Activated CD4-positive, alpha-beta T cell treated with anti-CD3 and anti-CD28 coated beads for 36 hours (primary cell): ENCODE measurements at places on chromosomes 3 and 15.
A peak's percentile ranks its signal among the peaks of the same experiment; 100 is the strongest.

- no peak for DNase-seq
Observed at GRCh38 chr3:187213616-187214015, 16.3 kb downstream of the RTP1 start.

DNA sequence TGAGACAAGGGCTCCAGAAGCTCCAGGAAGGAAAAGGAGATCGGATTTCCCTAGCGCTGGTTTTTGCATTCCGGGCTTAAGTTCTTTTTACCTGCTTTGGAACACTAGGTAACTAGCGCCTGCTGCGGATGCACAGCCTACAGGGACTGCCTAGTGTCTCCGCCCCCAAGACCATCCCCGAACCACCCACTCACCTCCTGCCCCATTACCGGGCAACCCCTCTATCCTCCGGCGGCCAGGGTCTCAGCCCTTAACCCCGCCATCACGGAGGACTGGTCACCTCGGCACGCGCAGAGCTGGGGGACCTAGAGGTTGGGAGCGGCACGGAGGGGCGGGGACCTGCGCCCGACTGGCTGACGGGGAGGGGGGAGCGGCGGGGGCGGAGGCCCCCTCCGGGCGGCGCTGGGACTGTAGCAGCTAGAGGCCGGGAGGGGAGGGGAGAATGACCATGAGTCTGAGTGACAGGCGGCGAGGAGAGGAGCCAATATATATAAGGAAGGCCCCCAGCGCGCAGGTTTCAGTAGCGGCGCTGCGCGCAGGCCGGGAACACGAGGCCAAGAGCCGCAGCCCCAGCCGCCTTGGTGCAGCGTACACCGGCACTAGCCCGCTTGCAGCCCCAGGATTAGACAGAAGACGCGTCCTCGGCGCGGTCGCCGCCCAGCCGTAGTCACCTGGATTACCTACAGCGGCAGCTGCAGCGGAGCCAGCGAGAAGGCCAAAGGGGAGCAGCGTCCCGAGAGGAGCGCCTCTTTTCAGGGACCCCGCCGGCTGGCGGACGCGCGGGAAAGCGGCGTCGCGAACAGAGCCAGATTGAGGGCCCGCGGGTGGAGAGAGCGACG is at the start of gene DLL4:
Gene DLL4 (plus strand): TSS at position 520 of the 839 bp plus-strand sequence. CDS start 329 bp downstream, outside the sequence.
- DNase-seq: peak; percentile 69

DNA sequence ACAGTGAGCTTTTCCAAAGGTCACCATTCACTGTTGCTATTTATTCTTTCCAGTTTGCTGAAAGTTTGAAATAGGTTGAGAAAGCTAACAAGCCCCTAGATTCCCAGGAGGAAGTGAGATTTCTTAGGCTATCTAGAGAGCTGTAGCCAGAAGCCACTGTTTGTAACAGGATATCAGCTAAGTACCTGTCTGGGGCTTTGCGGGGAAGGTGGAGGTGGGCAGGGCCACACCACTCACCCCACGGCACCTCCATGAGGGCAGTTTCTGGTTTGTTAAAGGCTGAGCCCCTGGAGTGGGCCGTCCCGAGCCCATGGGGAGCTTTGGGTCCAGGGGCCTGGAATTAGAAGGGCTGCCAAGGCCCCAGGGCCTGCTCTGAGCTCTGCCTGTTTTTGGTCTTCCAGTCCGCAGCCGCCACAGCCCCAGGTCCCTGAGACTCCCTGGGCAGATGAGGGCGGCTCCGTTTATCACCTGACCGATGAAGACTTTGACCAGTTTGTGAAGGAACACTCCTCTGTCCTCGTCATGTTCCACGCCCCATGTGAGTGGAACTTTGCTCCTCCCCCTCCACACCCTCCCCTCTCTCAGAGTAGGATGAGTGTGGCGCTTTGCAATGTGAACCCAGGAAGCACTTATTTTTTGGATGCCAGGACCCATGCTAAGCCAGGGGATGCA is 63.4 kb downstream of the PDIA5 start:
- no peak for DNase-seq

GRCh38 chr3:100159331-100160153 is 45.2 kb upstream of the FILIP1L start:
- DNase-seq: no peak

DNA sequence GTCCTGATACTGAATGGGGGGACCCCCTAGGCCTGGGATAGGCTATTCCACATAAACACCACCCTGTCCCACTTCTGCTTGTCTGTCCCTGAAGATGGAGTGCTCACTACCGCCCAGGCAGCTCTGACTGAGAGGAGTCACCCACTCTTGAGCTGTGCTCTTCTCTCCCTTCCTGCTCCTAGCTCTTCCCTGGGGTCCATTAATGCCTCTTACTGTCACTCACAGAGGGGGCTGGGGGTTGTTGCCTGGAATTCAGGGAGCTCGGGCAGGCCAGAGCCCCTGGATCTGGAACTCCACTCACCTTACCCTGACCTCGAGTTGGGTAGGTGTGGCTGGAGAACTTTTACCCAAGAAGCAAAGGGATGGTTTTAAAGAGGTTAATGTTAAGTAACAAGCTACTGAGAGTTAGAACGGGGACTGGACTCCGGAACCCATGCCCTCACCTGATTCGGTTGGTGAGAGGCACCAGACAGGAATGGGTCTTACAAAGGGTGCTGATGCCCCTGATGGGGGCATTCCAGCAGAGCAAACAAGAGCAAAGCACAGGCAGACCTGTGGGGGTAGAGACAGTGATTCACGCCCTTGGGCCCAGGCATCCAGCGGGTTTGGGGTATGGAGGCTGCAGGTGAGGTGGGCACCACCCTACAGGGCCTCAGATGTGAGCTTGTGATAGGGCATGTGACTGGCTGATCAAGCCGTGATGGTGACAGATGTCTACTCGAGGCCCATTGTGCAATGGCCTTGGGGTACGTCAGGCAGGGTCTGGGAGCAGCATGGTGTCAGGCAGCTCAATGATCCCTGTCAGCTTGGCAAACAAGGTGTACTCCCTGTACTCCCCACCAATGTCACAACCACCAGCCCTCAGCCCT is 5.4 kb downstream of the NBEAL2 start:
- no peak for DNase-seq

- DNase-seq: no peak
Observed at GRCh38 chr3:177713928-177714900, 516.9 kb upstream of the TBL1XR1 start.

DNA sequence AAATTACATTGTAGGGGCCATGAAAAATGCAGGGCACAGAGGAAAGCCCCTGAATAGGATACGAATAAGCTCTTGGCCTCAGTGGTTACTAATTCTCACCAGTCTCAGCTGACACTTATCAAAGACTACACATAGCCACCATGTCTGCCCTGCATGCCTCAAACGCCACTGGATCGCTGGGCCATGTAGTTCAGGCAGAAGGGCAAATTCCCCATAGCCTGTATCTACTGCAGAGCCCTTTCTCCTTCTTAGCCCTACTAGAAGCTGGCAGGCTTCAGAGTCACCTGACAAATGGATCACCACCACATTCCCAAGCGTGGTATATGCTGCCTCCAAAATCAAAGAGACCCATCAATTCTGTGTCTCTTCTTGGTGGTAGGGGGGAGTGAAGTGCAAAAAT is 177.4 kb downstream of the MINAR1 start:
- no peak for DNase-seq

GRCh38 chr3:59764171-59764570 is 714.3 kb upstream of the CFAP20DC start:
- no peak for DNase-seq

DNA sequence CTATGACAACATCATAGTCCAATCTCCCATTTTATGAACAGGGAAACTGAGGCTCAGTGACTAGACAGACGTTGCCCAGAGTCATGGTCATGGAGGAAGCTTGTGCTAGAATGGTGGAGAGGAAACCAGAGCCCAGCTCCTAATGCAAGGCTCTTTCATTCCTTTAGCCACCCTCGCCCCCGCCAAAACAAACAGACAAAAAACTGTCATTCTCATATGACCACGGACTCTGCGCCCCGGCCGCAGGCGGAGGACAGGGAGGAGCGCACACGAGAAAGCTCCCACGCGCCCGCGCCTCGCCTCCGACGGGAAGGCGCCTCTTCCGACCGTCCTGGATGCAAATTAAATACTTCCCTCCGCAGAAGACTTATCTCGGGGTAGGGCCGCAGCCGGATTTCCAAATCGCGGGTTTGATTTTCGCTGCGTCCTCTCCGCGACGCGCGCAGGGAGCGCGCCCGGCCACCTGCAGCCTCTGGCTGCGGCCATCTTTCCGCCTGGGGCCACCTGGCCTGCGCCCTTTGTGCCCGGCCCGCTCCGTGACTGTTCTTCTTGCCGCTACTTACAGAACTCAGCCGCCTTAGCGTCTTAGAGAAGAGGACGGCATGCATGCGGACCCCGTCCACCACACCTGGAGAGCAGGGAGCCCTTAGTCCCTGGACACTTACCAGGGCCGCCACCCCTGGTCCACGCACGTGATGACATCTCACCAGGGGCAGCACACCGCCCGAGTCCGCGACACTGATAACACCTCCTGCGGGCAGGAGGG is 670 bp upstream of the ATP13A3 start:
- peak; percentile 67 for DNase-seq

- DNase-seq: no peak
Observed at GRCh38 chr3:24220859-24221657, 273.6 kb downstream of the THRB start.

DNA sequence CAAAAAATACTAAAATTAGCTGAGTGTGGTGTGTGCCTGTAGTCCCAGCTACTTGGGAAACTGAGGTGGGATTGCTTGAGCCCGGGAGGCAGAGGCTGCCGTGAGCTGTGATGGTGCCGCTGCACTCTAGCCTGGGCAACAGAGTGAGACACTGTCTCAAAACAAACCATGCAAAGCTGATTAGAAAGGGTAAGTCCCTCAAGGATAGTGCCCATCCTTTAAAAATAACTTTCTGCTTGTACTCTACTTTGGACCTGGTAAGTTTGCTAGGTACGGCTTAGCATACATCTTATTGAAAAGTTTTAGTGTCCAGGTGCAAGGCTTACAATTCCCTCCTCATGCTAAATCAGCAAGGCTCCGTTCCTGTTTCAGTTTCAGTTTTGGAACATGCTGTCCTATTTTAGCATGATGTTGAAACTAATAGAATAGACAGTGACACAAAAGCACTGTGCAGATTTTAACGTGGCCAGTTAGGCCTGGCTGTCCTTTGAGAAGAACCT is 21.4 kb downstream of the FEM1B start:
- peak; percentile 20 for DNase-seq

DNA sequence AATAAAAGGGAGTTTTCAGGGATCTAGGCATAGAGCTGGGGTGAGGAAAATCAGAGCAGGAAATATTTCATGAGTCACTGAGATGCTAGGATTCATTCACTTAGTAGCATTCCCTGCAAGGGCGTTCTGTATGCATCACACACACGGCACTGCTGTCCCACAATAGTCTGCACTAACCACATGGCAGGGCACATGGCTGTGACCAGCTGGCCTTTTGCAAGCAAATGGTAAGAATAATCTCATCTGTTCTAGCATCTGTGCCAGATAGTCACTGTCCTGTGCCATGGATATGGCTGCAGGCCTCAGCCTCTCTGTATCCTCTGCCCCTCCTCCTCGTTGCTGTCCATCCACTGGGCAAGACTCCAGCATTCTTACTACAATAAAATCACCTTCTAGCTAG is 37.8 kb downstream of the BOC start:
- no peak for DNase-seq

DNA sequence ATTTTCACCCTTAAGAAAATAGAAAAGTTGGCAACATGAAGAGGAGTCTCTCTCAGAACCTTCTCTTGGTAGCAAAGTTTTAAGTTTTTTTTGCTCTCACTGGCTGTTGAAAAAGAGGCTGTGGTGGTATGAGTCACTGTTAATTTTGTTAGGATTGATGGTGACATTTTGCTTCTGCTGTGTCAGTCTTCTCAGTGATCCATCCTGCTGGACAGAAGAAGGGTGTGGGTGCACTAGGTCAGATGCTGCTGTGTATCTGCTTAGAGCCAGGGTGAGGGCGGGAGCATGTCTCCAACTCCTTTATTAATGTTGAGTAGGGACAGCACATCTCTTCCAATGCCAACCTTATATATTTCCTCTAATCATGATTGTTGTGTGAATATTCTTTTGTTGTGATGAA is 369.5 kb downstream of the FEZF2 start:
- no peak for DNase-seq

- no peak for DNase-seq
Observed at GRCh38 chr3:56269755-56270535, 198.3 kb downstream of the ERC2 start.

DNA sequence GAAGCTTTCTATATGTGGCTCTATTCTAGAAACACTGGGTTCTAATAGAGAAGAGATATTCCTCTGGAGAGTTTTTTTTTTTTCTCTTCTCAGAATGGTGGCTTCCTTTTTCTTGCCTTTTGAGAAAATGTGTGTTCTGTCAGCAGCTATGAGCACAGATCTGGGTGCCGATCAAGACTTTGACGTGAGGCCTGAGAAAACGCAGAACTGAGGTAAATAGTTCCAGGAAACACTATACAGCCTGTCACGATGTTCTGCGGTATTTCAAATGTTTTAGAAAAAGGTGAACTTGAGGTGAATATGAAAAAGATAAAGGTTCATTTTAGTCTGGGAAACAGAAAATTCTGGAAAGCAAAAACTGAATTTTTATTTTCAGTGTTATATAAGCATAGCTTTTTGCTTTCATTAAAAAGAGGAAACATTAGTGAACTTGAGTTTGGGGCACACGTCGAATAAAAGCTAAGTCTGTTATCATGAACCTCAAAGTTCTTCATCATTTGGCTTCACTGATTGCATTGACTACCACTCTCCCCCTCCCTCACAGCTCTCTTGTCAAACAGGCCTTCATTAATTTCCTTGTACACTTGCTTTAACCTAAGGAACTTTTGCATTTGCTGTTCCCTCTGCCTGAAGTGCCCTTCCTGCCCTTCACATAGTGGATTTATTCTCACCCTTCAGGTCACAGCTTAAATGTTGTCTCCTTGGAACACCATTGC is 265.1 kb downstream of the NFKBIZ start:
- DNase-seq: peak; percentile 66

- no peak for DNase-seq
Observed at GRCh38 chr3:71180524-71180923, 403.0 kb downstream of the FOXP1 start.

DNA sequence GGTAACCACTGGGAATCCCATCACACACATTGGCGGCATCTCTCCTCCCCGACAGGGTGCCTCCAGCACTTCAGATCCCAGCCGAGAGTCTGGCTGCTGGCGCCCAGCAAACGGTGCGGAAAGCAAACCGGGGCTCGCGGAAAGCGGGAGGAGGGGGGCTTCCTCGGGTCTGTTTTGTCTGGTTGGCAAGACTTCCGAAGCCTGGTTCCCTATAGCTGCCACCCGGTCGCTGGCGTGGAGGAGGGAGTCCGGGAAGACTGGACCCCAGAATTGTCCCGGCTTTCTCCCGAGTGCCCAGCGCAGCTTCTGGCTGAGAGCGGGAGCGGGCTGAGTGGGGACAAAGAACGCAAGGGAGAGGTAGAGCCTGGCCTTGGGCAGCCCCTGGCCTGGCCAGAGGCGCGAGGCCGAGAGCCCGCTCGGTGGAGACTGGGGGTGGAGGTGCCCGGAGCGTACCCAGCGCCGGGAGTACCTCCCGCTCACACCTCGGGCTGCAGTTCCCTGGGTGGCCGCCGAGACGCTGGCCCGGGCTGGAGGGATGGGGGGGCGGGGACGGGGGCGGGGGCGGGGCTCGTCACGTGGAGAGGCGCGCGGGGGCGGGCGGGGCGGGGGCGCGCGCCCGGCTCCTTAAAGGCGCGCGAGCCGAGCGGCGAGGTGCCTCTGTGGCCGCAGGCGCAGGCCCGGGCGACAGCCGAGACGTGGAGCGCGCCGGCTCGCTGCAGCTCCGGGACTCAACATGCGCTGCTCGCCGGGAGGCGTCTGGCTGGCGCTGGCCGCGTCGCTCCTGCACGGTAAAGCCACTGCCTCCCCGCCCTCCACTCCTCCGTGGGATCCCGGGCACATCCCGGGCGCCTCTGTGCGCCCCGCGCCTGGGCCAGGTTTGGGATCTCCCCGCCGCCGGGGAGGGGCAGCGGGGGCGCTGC is at the start of gene CHRNA7:
Gene CHRNA7 (plus strand): TSS at position 654 of the 920 bp plus-strand sequence. CDS start 80 bp downstream, at position 734.
- peak; percentile 50 for DNase-seq
